ENCODE measurements at places on chromosomes 5 and 9. TPM values are rescaled to one million over a fixed set of nuclear protein-coding genes. Genes with fewer than 3 reads are reported as not detected.

DNA sequence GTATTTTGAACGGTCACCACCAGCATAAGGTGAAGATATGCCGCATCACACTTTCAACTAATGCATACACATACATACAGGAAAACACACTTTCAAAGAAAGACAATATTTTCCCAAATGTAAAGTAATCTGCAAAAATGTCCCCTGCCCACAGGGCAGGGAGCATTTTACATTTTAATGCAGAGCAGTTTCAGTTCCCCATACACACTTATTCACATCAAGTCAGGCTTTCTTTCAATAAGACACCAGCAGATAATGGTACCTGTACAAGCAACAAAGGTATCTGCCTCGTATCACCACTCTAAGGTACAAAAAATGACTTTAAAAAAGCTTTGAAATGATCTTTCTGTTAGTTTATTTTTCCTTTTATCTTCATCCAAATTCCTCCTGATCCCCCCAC is 247.1 kb upstream of the CCNG1 start:
- no peak overlapping the region for H3K4me3 ChIP-seq
- no peak for DNase-seq
- no peak overlapping the region for H3K27ac ChIP-seq
- no peaks in the 10 kb centered on the region for H3K4me1 ChIP-seq
- H3K36me3 ChIP-seq, result no peaks in the 10 kb centered on the region

GRCh38 chr9:91771027-91771426 is 179.0 kb downstream of the ROR2 start:
- no peaks in the 10 kb centered on the region for H3K36me3 ChIP-seq
- H3K4me1 ChIP-seq, result no peaks in the 10 kb centered on the region
- no peak overlapping the region for H3K4me3 ChIP-seq
- no peak for DNase-seq

DNA sequence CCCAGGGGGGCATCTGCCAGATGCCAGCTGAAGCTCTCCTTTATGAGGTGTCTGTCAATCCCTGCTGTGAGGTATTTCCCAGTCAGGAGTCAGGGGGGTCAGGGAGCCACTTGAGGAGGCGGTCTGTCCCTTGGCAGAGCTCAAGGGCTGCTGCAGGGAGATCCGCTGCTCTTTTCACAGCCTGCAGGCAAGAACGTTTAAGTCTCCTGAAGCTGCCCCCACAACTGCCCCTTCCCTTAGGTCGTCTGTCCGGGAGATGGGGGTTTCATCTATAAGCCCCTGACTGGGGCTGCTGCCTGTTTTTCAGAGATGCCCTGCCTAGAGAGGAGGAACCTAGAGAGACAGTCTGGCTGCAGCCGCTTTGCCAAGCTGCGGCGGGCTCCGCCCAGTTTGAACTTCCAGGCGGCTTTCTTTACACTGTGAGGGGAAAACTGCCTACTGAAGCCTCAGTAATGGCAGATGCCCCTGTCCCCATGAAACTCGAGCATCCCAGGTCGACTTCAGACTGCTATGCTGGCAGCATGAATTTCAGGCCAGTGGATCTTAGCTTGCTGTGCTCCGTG is 148.3 kb downstream of the RPS23 start:
- H3K27me3 ChIP-seq, result no peaks in the 10 kb centered on the region
- no peak for DNase-seq
- H3K36me3 ChIP-seq, result no peaks in the 10 kb centered on the region
- H3K4me1 ChIP-seq, result no peaks in the 10 kb centered on the region

DNA sequence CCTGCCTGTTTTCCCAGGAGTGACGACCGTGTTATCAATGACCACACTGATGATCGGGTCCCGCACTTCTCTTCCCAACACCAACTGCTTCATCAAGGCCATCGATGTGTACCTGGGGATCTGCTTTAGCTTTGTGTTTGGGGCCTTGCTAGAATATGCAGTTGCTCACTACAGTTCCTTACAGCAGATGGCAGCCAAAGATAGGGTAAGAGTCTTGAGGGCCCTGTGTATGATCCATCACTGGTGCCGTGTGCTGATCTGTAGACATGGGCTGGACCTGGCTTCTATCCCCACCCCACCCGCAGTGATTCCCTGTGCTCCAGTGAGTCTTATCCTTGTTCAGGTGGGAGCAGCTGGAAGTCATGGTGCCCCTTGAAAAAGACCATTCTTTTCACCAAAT is 26.0 kb downstream of the GABRP start:
- H3K27ac ChIP-seq, result no peak overlapping the region
- H3K36me3 ChIP-seq, result no peaks in the 10 kb centered on the region
- no peak for DNase-seq
- H3K4me1 ChIP-seq, result no peaks in the 10 kb centered on the region
- peaks cover 2% of the 10 kb centered on the region for H3K27me3 ChIP-seq

DNA sequence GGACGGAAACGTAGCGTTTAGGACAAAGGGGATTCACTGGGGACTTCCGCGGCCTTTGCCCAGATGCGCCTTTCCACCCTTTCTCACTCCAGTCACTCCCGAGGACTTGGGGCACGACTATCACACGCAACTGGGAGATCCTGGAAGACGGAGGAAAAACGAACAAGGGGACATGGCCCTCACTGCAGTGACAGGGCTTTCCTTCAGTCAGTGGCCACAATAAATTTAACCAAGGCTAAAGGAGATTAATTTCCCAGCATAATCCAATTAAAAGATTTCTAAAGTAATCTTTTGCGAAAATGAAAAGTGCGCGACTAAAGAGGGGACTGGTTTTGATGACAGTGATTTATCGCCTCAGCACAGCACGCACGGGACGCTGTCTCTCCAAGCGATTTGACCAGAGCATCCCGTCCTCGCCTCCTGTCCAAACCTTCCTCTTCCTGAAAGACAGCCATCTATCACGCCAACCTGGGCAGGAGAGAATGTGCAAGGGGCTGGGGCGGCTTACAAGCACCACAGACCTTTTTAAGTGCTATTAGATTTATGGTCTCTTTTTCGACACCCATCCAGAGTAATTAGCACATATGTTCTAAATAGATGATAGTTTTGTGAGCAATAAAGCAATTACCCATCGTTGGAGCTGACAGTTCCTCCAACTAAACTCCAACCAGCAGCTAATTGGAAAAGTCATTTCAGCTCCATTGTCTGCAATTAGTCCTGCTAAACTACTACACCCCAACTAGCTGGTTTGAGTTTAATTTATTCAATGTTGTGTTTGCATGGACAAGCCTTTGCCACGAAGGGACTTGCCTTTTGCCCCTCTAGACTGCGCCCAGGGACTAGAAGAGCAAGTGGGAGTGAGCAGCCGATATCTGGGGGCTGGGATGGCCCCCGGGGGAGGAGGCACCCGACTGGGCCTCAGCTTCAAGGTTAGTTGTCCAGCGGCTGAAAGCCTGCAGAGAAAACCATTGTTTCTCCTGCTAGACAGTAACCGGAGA is 7.4 kb downstream of the NR2F1-AS1 start:
- H3K27ac ChIP-seq, result no peak overlapping the region
- no peaks in the 10 kb centered on the region for H3K36me3 ChIP-seq
- H3K27me3 ChIP-seq, result peaks cover 5% of the 10 kb centered on the region
- DNase-seq, result no peak
- H3K4me1 ChIP-seq, result peaks cover 2% of the 10 kb centered on the region

GRCh38 chr5:64818245-64818644 is 49.5 kb downstream of the CWC27 start:
- no peaks in the 10 kb centered on the region for H3K36me3 ChIP-seq
- no peak for DNase-seq
- H3K27ac ChIP-seq, result no peak overlapping the region
- peaks cover 9% of the 10 kb centered on the region for H3K4me1 ChIP-seq
- no peaks in the 10 kb centered on the region for H3K27me3 ChIP-seq

The FIBCD1 gene
- not detected for total RNA-seq

Data from pancreas (tissue), 10 donors.